ENCODE measurements at places on chromosomes 11 and 22.

DNA sequence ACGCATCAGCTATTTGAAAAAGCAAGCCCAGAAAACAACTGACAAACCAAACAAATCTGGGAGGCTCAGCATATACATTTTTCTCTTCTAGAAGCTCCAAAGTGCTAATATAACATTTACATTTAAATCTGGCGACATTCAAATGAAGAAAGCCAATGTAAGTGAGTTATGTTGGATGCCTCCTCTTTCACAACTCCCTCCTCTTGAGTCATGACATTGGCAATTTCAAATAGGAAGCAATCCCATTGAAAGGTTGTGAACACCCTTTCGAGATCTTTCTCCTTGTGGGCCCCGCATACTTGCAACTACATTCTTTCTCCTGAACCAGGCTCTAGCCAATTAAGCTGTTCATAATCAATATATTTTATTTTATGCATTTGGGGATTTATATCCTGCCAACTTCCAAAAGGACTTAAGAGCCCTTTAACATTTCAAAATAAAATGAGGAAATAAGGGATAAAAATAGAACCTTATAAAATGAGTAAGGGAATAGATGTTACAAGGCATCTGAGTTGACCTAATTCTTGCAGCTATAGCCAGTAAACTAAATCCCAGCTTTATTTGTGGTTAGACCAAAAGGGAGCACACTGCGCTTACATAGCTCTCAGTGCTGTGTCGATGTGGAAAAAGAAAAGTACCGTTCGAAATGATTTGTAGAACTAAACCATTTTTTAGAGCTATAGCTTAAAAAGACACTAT is 129.5 kb upstream of the SESN3 start:
- no peak for DNase-seq

DNA sequence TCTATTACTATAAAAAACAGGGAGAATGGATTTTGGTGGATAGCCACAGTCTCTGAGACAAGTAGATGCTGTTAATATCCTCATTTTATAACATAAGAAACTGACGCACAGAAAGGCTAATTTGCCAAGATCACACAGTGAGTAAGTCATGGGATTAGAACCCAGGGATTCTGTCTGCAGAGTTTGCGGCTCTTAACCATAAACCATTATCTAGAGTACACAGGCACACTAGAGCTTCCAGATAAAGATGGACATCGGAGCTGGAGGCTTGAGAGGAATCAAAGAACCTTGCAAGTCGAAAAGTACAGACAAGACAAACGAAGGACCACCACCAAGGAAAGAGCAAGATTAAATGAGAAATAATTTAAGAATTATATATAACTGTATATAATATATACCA is 11.3 kb downstream of the LGALS12 start:
- DNase-seq: no peak

GRCh38 chr11:73114110-73114834 is 27.8 kb downstream of the FCHSD2 start:
- DNase-seq: no peak

- peak; percentile 83 for DNase-seq
These were observed 66.9 kb downstream of the BCR start for GRCh38 chr22:23246982-23247766.

DNA sequence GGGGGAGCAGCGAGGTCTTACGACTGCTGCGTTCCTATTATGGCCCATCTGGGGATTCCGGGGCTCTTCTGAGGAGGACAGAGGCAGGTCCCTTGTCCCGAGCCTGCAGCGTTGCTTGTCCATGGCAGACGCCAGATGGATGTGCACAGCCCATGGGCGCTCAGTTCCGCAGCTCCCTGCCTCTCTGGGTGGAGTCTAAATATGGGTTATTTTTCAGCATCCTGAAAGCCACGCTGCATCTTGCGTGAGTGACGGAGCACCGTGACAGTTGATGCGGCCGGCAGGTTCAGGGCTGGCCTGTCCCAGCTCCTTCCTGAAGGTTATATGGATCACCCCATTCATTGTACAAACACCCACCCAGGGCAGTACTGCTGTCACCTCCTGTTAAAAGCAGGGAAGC is 1169.4 kb downstream of the BRD1 start:
- DNase-seq: no peak
